T follicular helper cell (primary cell): ENCODE measurements at places on chromosomes 16 and 17.

- DNase-seq, result no peak
Measured at GRCh38 chr16:56941092-56941491, 9.2 kb downstream of the HERPUD1 start.

- DNase-seq, result no peak
Measured at GRCh38 chr16:27679899-27680298, 130.0 kb downstream of the KATNIP start.

GRCh38 chr16:5854027-5854426 is 756.4 kb upstream of the EEF2KMT start:
- no peak for DNase-seq

GRCh38 chr16:57562669-57563486 is 20.4 kb downstream of the ADGRG5 start:
- no peak for DNase-seq

- DNase-seq, result no peak
Measured at GRCh38 chr17:12961655-12962054, 56.2 kb downstream of the ELAC2 start.

GRCh38 chr17:29483503-29483902 is 83.3 kb downstream of the ABHD15 start:
- DNase-seq, result no peak

- no peak for DNase-seq
Measured at GRCh38 chr17:59355702-59356325, 24.4 kb downstream of the YPEL2 start.

GRCh38 chr17:79388556-79389295 is 222.1 kb downstream of the RBFOX3 start:
- no peak for DNase-seq

DNA sequence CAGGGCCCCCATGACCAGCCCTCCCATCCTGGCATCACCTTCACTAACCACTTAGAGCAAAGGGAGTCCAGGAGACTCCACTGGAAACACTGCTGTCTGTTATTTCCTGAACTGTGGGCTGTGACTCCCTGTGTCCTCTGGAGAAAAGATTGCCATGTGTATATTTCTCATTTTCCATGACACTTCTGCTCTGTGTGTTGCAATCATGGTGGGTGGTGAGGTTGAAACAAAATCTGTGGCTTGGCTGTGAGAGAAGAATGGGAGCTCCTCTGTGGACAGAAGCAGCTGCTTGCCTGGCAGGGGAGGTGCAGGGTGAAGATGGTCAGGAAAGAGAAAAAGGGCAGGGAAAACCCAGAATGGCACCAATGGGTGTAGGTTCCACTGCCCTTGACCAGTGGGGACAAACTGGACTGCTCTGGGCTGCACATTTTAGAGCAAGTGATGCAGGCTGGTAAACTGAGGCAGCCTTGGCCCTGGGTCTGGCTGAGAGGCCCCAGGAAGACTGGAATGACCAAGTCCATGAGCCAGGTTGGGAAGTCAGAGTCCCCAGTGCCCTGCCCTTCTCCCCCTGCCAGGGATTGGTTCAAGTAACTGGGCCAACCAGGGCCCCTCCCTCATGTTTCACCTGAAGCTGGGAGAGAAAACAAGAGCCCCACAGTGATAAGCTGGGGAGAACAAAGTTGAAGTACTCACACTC is 314.3 kb downstream of the C16orf95 start:
- DNase-seq, result no peak

- peak; percentile 74 for DNase-seq
Measured at GRCh38 chr16:27169511-27170071, 33.7 kb upstream of the KDM8 start.

- no peak for DNase-seq
Measured at GRCh38 chr17:9016941-9017552, 4.3 kb upstream of the NTN1 start.

DNA sequence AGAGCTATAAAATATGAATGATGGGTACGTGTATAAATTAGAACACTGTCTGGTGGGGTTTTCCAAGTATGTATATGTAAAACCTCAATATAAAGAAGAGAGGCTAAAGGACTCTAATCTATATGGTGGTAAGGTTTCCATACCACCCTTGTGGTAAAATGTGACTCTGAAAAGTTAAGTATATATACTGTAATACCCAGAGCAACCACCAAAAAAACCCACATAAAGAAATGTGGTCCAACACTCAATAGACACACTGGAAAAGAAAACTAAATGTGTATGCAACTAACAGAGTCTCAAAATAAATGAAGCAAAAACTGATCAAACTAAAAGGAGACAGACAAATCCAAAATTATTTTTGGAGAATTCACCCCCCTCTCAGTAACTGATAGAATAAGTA is 72.2 kb downstream of the XPO6 start:
- DNase-seq, result no peak

DNA sequence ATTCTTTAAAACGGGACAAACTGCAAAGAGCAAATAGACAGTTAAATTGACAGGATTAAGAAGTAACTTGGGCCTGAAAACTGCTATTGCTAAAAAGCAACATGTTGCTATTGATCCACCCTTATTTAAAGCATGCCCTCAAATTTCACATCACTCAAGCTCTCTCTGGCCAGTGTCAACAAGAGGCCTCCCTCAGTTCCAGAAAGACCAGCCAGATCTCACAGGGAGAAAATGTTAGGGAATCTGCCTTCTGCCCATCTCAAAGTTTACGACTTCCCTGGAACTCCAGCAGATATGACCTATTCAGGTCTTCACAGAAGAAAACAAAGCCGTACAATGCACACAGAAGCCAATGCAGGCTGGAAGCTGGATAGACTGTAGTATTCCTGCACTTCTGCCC is 8.9 kb downstream of the CFAP20 start:
- DNase-seq, result no peak

- peak; percentile 71 for DNase-seq
Measured at GRCh38 chr17:8173056-8173870, 2.9 kb downstream of the TMEM107 start.

DNA sequence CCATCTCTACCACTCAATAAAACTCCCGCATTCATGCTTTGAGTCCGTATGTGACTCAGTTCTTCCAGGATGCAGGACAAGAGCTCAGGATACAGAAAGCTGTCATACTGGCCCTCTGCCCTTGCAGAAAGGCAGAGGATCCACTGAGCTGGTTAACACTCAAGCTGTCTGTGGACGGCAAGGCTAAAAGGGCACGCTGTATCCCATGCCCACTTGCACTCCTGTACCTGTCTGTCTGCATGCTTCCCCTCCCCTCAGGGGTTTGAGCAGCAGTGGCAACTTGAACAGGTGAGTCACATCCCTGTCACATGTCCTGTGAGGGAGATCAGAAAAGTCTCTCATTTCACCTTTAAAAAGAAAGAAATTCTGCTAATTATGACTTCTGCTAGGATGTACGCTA is 293.8 kb downstream of the HS3ST3B1 start:
- no peak for DNase-seq

DNA sequence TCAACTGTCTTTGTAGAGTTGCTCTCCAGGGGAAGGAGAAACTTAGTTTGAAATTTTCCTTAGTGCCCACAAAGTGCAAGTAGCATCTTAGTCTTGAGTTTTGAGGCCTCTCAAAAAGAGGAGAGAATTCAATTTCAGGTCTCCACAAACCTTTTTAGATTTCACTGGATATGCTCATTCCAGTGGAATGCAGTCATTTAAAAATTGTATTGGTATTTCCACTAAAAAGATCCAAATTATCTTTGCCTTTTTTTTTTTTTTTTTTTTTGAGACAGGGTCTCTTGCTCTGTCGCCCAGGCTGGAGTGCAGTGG is 6.9 kb upstream of the FOXJ1 start:
- no peak for DNase-seq

GRCh38 chr17:28357061-28357900 is at the start of gene POLDIP2:
Gene POLDIP2, minus strand, starts transcription at chr17:28357527. Its CDS starts 79 bp downstream, at chr17:28357448.
- DNase-seq, result peak; percentile 92

DNA sequence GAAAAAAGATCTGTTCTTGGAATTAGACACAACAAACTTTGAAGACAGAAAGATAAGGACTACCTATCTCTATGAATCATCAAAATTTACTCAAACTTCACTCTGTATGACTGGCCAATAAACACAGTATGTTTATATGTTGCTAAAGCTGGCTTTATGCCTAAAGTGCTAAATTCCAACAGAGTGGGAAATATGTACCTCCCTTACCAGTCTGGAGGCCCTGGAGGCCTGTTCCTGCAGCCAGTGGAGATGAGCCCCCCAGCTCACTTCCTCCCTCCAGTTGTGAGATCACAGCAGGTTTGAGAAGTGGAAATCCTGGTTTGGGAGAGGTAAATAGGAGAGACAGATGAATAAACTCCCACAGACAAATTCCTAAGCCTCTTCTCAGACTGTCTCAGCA is 9.0 kb downstream of the ZNF23 start:
- DNase-seq, result no peak

GRCh38 chr17:77874303-77875050 is 84.0 kb upstream of the TNRC6C start:
- no peak for DNase-seq

DNA sequence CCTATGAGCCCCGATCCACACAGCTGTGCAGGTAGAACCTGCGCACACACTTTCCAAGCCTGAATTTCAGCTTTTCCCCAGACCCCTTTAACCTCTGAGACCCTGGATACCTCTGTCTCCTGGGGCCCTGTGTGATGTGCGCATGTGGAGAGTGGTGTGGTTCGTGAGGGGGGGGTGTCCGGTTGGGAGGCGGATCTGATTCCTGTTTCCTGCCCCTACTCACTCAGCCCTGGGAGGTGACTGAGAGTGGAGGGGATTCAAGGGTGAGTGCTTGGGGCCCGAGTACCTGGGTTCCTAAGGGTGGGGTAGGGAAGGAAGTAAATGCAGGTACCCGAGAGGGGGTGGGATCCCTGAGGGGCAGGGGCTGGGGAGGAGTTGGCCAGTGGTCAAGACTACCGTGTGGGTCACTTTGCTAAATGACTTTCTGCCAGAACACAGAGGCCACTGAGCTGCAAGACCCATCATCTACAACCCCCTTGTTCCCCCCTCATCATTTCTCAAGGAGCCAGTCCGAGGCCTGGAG is 621 bp downstream of the ARHGEF15 start:
- no peak for DNase-seq

- DNase-seq, result no peak
Measured at GRCh38 chr16:48137822-48138221, 18.0 kb downstream of the ABCC12 start.

DNA sequence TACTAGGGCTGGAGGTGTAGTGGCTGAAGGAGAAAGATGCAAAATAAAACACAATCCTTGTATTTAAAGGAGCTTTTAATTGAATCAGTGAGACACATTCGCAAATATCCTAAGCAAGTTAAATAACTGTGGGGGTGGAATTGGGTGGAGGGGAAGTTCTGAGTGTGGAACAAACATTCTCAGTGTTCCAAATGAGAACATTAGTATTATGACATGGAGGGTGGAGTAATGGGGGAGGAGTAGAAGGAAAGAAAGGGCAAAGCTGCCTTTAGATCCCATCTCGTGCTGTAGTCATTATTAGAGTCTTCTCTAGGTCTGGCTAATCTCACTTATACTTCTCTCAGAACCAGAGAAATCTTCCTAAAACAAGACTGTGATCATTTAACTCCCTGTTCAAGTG is 169.7 kb downstream of the ANKFN1 start:
- no peak for DNase-seq

GRCh38 chr16:80079072-80079471 is 461.7 kb upstream of the DYNLRB2 start:
- DNase-seq, result no peak

DNA sequence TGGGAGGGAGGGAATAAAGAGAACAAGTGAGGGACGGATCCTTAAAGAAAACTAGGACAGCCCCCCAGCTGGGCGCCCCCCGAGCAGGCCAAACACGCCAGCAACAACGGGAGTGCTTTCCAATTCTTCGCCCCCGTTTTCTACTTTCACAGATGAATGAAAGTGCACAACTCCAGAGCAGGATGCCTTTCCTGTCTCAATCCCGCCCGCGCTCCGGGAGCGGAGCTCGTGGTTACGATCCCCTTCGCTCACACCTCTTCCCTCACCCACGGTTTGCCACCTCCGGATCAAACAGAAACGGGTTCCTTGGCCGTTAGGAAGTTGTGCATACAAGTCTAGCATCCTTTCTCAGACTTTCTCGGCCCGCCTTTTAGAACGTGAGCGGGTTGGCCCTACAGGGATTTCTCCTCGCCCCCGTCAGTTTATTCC is 680 bp downstream of the SKA2 start:
- DNase-seq, result peak; percentile 8
